ENCODE measurements at places on chromosomes 5 and 9.

- no peak for DNase-seq
Measured at GRCh38 chr9:137052998-137053943, 590 bp downstream of the ENTPD2 start.

- no peak for DNase-seq
Measured at GRCh38 chr5:55530669-55531068, 4.1 kb downstream of the PLPP1 start.

GRCh38 chr5:17425385-17426070 is 72.5 kb upstream of the TAF11L2 start:
- DNase-seq, result no peak

DNA sequence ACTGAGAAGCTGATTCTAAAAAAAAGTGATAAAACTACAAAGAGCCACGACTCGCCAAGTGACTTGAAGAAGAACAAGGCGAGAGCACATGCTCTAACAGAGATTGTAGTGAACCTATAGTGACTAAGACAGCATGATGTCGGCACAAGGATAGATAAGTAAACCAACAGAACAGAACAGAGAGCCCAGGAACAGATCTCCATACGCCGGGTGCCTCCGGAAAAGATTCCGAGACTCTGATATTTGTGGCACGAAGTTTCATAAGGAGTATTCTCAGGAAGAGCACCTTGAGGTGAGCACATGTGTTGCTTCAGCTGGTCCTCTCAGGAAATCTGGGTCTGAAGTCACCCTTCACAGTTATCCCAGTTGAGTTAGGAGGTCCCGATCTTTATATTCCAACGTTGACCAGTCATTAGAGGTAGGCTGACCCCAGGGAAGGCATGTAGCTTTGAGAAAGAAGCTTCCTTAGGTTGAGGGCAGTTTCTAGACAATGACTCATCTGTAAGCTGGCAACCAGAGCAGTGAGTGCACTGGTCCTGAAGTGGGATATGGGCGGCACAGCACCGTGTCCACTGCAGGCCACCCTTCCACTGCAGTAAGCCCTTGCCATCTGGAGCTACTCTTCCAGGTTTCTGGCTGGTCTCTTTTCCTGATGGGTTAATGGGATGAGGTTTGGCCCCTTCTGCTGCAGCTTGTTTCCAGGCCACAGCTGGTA is 13.6 kb upstream of the CLK4 start:
- no peak for DNase-seq

DNA sequence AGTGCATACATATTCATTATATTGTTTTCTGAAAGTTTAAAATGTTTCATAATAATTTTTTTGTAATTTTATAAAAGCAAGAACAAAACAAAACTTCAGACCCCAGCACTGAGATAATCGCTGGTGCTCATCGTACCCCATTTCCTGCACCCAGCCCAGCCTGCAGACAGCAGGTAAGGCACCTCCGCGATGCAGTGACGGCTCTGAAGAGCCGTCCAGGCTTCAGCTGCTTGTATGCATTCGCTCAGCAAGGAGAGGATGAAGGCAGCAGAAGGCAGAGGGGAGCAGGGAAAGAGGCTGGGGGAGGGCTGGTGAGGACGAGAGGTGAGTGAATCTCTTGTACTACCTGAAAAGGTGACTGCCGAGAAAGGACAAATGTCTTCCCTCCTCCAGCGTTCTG is 153.5 kb downstream of the TTLL11 start:
- no peak for DNase-seq

GRCh38 chr9:93634311-93635185 is 58.2 kb downstream of the PHF2 start:
- no peak for DNase-seq

DNA sequence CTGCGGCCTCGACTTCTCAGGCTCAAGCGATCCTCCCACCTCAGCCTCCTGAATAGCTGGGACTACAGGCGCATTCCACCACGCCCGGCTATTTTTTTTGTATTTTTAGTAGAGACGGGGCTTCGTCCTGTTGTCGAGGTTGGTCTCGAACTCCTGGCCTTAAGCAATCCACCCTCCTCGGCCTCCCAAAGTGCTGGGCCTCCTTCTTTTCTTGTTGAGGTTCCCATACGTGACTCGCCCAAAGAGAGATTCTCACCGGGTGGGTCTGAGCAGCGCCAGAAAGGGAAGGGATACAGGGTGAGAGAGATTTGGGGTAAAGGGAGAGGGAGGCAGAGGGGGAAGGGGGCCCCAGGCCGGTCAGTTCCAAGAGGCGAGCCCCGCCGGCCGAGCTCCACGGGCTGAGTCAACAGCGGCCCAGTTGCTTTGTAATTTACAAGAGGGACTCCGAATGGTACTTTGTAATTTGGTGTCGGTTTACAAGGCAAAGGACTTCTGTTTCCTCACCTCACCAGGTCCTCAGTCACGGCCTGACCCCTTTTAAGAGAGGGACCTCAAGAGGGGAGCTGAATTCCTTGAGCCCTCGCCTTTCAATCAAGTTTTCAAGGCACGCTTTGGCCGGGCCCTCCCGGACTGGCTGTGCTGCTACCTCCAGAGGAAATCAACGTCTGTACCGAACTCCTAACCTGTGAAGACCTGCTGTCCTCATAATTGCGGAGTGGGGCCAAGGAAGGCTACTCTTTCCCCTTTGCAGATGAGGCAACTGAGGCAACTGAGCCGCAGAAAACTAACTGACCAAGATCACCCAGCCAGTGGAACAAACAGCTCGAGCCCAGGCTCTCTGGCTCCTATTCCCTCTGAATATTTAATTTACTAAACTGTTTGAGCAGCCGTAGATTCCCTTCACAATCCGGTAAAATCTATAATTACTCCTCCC is 3.3 kb upstream of the DMRT2 start:
- DNase-seq, result no peak

Measured in CD4-positive, alpha-beta T cell treated with Interleukin-6 at 100 ng/mL for 8 hours (primary cell).